NCI-H1930 (cell line): ENCODE measurements at places on chromosomes 1 and 21.

GRCh38 chr1:52195161-52195560, 53.3 kb downstream of the ZFYVE9 start:
- DNase-seq: no peak

DNA sequence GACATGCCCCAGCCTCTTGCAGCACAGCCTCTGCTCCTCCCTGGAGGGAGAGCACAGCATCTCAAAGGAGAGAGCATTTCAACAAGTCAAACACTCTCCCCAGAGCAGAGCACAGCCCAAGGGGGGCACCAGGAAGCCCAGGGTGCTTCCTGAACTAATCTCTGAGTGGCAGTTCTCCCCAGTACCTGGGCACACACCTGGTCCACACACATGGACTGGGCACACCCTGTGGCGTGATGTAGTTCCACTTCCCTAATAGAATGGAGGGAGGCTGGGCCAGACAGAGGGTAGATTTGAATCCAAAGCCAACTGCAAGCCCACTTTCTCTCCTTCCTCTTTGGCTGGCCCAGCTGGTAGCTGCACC, 55.5 kb downstream of the CD46 start:
- no peak for DNase-seq

GRCh38 chr1:209425959-209426358, 157.6 kb upstream of the CAMK1G start:
- DNase-seq: no peak

DNA sequence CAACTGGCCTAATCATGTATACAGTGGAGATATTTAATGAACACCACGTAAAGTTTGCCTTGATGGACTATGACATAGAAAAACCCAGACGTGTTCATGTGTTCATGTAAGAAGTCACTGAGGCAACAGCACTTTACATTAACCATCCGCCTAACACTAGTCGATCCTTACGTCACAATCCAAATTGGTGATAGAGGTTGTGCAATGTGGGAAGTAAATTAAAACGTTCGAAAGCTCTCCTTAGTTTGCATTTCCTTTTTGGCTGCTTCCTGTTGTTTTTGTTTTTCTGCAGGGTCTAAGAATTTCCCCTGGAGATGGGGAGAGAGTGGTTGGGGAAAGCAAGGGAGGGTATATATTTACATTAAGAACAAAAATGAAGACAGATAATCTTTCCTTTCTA, 587.5 kb upstream of the ADGRL2 start:
- no peak for DNase-seq

GRCh38 chr1:51960262-51960661, 30.2 kb downstream of the RAB3B start:
- no peak for DNase-seq

DNA sequence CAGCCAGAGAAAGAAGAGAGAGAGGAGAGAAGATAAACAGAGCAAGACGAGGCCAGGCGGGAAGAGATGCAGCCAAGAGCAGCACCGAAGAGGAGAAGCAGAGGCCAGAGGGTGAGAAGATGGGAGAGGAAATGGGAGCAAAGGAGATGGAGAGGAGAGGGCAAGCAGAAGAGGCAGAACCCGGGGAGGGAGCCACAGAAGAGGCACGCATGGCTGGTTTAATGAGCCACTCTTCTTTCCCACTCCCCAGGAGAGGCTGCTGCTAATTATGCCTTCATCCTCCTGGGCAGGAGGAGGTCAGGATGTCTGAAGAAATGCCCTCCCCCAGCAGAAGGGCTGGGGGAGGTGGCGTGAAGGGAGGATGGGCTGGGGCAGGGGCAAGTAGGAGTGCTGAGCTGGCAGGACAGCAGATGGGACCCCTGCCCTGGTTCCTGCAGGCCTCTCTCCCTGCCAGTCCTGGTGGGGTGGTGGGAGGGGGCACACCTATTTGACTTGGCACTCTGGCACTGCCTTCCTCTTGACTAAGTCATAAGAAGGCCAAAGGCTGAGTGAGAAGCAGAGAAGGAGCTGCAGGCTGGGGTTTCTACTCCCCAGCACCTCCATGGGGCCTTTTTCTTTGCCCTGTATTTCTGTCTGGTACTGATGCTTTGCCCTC, 32.3 kb downstream of the KIRREL1 start:
- DNase-seq: no peak
